T-helper 17 cell (primary cell): ENCODE measurements at places on chromosomes 4 and X. TPM values are rescaled to one million over a fixed set of nuclear protein-coding genes. Genes with fewer than 3 reads are reported as not detected.

- no peak overlapping the region for H3K4me3 ChIP-seq
- no peaks in the 10 kb centered on the region for H3K27me3 ChIP-seq
- DNase-seq: no peak
- no peak overlapping the region for H3K27ac ChIP-seq
Observed at GRCh38 chrX:2445662-2446623, 54.8 kb downstream of the DHRSX start.

DNA sequence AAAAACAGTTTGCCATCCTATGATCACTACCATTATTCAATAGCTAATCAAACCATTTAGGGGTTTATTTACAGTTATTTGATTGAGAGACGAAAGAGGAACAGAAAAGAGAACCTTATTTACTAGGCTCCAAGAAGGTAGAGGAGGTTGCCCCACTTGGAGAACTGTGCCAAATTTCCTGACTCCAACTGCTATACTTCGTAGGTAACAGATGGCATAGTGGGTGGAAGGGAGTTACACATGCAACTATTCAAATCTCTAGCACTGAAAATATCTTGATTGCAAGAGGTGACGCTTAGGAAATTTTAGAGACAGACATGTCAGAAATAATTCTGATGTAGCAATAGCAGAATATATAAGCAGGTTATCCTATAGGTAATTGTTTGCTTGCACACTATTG lies 38.0 kb upstream of the TMPRSS11F start:
- no peak overlapping the region for H3K4me3 ChIP-seq
- H3K4me1 ChIP-seq: no peaks in the 10 kb centered on the region
- H3K27me3 ChIP-seq: peaks cover 19% of the 10 kb centered on the region
- no peak overlapping the region for H3K27ac ChIP-seq
- DNase-seq: no peak

- DNase-seq: no peak
- no peak overlapping the region for H3K4me3 ChIP-seq
- H3K36me3 ChIP-seq: peaks cover 3% of the 10 kb centered on the region
- no peaks in the 10 kb centered on the region for H3K27me3 ChIP-seq
Observed at GRCh38 chr4:146511381-146511780, 10.4 kb downstream of the SLC10A7 start.

DNA sequence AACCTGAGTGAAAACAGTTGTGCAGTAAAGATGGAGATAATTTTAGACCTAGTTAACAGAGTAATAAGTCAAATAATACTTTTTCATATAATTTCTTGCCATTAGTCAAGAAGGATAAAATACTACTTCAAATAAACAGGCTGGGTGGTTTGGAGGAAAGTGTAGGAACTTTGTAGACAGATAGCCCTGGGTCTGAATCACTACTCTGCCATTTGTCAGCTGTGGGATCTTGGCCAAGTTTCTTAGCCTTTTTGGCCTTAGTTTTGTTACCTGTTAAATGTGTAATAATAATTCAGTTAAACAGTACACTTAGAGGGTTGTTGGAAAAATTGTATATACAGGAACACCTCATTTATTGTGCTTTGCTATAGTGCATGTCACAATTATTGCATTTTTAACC lies 163.7 kb downstream of the NPNT start:
- H3K4me3 ChIP-seq: no peak overlapping the region
- DNase-seq: no peak
- H3K4me1 ChIP-seq: no peaks in the 10 kb centered on the region
- H3K27ac ChIP-seq: no peak overlapping the region

DNA sequence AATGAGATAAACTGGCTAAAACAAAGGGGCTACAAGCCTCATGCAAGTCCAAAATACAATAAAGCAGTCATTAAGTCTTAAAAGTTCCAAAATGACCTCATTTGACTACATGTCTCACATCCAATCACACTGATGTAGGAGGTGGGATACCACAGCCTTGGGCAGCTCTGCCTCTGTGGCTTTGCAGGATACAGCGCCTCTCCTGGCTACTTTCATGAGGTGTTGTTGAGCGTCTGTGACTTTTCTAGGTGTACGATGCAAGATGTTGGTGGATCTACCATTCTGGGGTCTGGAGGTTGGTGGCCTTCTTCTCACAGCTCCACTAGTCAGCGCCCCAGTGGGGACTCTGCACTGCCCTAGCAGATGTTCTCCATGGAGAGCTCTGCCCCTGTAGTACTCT lies 944.9 kb downstream of the TECRL start:
- H3K27me3 ChIP-seq: no peaks in the 10 kb centered on the region
- no peaks in the 10 kb centered on the region for H3K36me3 ChIP-seq
- DNase-seq: no peak
- H3K27ac ChIP-seq: no peak overlapping the region
- H3K4me3 ChIP-seq: no peak overlapping the region
- H3K4me1 ChIP-seq: no peaks in the 10 kb centered on the region

DNA sequence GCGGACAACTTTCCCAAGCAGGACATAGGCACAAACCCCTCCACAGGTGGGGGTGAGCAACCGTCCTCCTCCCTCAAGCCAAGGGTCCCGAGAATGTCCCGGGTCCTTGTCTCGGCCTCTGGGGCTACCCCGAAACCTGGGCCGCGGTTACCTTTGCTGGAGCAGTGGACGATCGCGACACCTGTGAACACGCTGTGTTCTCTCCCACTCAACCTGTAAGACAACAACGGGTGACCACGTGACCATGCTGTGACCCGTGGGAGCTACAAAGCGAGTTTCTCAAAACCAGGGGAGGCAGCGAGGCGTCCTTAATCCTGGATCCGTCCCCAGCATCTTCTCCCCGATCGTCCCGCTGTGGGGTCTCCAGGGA lies 17.9 kb downstream of the ASMTL start:
- no peak overlapping the region for H3K27ac ChIP-seq
- no peaks in the 10 kb centered on the region for H3K4me1 ChIP-seq
- H3K4me3 ChIP-seq: peak overlapping the region; percentile 19
- H3K27me3 ChIP-seq: no peaks in the 10 kb centered on the region
- DNase-seq: no peak

DNA sequence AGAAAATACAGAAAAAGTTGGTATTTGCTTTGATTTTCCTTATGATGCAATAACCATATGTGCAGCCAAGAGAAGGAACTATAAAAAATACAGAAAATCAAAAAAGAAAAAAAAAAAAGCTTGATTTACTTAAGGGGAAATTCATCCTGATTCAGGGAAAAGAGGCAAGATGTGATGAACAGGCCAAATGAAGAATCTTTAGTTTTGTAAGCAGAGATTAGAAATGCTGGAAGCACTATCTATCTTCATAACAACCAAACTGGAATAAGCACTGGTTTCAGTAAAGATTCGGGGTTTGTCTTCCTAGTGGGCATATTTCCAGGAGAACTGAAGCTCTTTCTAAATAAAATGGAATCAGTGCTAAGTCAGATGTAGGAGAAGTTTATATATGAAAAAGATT lies 82.9 kb upstream of the KCNIP4 start:
- H3K4me1 ChIP-seq: no peaks in the 10 kb centered on the region
- H3K4me3 ChIP-seq: no peak overlapping the region
- DNase-seq: no peak
- no peak overlapping the region for H3K27ac ChIP-seq
- H3K36me3 ChIP-seq: no peaks in the 10 kb centered on the region
- H3K27me3 ChIP-seq: no peaks in the 10 kb centered on the region

DNA sequence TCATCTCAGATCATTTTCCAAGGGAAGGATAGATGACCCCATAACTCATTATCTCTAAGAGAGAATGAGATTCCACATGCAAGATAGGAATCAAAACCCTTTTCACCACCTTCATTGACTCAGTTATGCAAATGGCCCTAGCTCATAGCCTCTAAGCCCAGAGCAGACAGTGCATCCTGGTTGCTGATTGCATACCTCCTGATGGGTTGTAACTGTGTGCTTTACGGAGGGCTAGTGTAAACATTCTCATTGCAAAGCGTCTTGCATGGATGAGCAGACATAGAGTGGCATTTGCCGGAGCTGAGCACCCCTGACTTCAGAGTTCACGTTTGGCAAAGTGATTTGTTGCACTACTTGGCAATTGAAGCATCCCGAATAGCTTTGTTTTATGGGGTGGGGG lies 151.0 kb downstream of the VCX3A start:
- H3K27me3 ChIP-seq: no peaks in the 10 kb centered on the region
- H3K27ac ChIP-seq: no peak overlapping the region
- no peaks in the 10 kb centered on the region for H3K4me1 ChIP-seq
- no peak for DNase-seq
- H3K36me3 ChIP-seq: no peaks in the 10 kb centered on the region

DNA sequence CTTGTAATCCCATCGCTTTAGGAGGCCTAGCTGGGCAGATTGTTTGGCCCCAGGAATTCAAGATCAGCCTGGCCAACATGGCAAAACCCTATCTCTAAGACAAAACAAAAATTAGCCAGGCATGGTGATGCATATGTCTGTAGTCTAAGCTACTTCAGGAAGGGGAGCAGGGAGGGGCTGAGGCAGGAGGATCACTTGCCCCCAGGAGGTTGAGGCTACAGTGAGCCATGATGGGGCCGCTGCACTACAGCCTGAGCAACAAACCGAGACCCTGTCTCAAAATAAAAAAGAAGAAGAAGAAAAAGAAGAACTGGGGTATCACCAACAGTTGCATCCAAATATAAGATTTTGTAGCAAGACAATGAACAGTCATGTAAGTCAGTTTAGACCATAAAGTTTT lies 47.3 kb upstream of the NFKB1 start:
- peaks cover 4% of the 10 kb centered on the region for H3K36me3 ChIP-seq
- peaks cover 6% of the 10 kb centered on the region for H3K27me3 ChIP-seq
- H3K27ac ChIP-seq: no peak overlapping the region
- peaks cover 5% of the 10 kb centered on the region for H3K4me1 ChIP-seq
- DNase-seq: no peak

GRCh38 chr4:44342800-44343199 lies 105.8 kb downstream of the KCTD8 start:
- no peaks in the 10 kb centered on the region for H3K4me1 ChIP-seq
- DNase-seq: no peak
- no peak overlapping the region for H3K4me3 ChIP-seq
- no peaks in the 10 kb centered on the region for H3K27me3 ChIP-seq
- H3K36me3 ChIP-seq: no peaks in the 10 kb centered on the region

DNA sequence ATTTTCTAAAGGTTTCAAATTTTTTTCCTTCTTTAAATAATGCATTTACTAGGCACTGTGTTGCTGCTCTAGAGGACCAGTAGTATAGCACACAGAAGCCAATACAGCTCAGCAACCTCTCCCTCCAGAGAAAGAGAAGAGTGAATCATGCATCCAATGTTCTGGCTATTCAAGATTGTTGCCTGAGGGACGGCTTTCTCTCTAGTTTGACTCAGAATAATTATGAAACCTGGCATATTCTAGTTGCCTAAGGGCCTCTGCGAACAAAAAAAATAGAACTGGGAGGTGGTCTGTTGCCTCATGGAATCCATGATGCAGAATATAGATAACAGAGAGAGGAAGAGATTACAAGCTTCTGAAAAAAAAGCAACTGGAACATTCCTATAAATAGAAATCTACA lies 1233.3 kb upstream of the PABPC4L start:
- no peaks in the 10 kb centered on the region for H3K36me3 ChIP-seq
- no peaks in the 10 kb centered on the region for H3K4me1 ChIP-seq
- H3K4me3 ChIP-seq: no peak overlapping the region
- no peaks in the 10 kb centered on the region for H3K27me3 ChIP-seq
- DNase-seq: no peak

- peaks cover 4% of the 10 kb centered on the region for H3K4me1 ChIP-seq
- DNase-seq: no peak
- H3K36me3 ChIP-seq: no peaks in the 10 kb centered on the region
- no peak overlapping the region for H3K4me3 ChIP-seq
- peaks cover 5% of the 10 kb centered on the region for H3K27me3 ChIP-seq
Observed at GRCh38 chr4:163398238-163398637, 54.5 kb downstream of the NPY5R start.

DNA sequence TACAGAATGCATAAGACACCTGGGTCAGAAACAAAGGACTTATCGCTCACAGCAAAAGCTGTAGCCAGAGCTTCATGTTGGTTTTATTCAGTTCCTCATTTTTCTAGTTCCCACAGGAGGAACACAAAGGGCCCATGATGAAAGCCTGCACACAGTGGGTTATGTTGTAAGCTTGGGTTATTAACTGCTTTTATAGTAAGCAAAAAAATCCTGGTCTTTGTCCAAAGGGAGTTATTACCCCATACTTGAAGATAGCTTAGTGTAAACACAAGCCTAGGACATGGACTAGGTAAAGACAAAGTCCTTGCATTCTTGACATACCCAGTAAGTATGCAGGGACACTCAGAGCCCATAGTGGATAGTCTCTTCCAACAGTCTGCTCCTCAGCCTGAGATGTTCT lies 11.7 kb downstream of the BBS12 start:
- no peak overlapping the region for H3K27ac ChIP-seq
- H3K36me3 ChIP-seq: peaks cover 3% of the 10 kb centered on the region
- peaks cover 5% of the 10 kb centered on the region for H3K27me3 ChIP-seq
- no peak for DNase-seq
- no peak overlapping the region for H3K4me3 ChIP-seq
- no peaks in the 10 kb centered on the region for H3K4me1 ChIP-seq

DNA sequence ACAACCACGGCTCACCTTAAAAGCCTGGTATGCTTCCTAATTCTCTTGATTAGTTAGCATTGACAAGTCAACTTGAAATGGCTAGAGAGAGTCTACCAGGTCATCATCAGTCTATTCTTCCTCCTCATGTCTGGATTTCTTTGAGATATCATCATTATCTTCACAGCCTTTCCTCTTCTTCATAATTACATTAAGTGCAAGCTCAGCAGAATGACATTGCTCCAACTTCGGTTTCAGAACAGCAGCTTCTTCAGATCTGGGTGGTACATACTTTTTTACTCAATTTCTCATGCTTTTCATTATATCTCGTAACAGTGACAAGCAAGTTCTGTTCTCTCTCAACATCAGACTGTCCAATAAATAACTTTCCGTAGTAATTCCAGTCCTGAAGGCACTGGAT lies 337.5 kb upstream of the TENM3 start:
- no peak overlapping the region for H3K27ac ChIP-seq
- no peaks in the 10 kb centered on the region for H3K36me3 ChIP-seq
- H3K4me1 ChIP-seq: no peaks in the 10 kb centered on the region
- no peaks in the 10 kb centered on the region for H3K27me3 ChIP-seq
- no peak overlapping the region for H3K4me3 ChIP-seq

SULT1E1 gene
- not detected for total RNA-seq

SHISA3 gene
- total RNA-seq: not detected

GPR173 gene
- not detected for total RNA-seq

MAGEB18 gene
- total RNA-seq: not detected

SPATA18 gene
- 0.18 TPM for total RNA-seq
